ENCODE measurements at places on chromosomes 5 and 9. TPM values are rescaled to one million over a fixed set of nuclear protein-coding genes. Genes with fewer than 3 reads are reported as not detected.

EQTN gene
- not detected for total RNA-seq

- DNase-seq, result no peak
These were observed 29.9 kb downstream of the JADE2 start for GRCh38 chr5:134555223-134555889.

RAPGEF6 gene
- 5.4 TPM for total RNA-seq

- DNase-seq, result no peak
These were observed 112.5 kb upstream of the GAS1 start for GRCh38 chr9:87059772-87060171.

DNA sequence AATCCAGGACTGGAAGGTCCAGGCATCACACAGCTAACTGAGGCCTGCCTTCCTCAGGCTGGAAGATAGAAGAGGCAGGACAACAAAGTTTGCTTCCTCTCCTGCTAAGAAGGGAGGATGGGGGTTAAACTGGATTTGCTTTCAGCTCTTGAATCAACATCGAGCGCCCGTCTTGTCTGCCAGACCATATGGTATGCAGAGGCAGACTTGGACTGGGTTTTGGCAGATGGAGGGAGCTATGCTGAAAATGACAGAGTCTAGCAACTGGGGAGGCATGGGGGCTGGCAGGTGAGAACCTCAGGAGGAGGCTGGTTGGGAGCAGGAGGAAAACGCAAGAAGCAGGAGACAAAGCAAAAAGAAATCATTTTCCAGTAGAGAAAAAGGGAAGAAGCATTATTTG lies 289.5 kb upstream of the IL12B start:
- no peak for DNase-seq

DNA sequence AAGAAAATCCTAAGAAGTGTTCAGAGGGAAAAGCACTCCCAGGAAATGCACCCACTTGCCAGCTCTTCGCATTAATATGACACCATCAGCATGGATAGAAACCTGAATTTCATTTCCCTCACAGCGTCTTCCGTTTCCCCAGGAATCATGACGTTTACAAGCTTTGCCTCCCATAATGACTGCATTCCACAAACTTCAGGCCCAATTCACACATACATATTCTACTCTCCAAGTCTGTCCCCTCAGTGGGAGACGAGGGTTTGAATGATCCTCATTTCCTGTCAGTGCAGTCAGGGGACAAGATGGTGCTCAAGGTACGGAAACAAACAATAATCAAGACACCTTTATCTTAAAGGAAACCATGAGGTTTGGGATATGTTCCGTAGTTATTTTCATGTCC lies 44.9 kb upstream of the MAN2A1 start:
- no peak for DNase-seq

FAM221B gene
- not detected for total RNA-seq

ARID3C gene
- not detected for total RNA-seq

BTNL8 gene
- not detected for total RNA-seq

DNA sequence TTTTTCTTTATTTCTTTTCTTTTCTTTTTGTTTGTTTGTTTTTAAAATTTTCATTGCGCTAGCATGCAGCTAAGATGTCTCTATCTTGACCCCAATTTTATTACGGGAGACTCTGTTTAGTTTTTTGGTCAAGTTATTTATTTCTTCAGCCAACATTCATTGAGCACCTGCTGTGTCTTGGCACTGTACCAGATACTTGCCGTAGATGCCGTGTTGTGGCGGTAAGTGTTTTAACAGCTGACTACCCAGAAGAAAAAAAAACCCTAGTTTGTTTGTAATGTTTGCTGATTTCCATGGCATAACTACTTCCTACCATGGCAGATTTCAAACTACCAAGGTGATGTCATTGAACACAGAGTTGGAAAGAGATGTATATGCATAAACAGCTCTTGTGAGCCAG lies 65.0 kb downstream of the UGCG start:
- peak; percentile 76 for DNase-seq

DNA sequence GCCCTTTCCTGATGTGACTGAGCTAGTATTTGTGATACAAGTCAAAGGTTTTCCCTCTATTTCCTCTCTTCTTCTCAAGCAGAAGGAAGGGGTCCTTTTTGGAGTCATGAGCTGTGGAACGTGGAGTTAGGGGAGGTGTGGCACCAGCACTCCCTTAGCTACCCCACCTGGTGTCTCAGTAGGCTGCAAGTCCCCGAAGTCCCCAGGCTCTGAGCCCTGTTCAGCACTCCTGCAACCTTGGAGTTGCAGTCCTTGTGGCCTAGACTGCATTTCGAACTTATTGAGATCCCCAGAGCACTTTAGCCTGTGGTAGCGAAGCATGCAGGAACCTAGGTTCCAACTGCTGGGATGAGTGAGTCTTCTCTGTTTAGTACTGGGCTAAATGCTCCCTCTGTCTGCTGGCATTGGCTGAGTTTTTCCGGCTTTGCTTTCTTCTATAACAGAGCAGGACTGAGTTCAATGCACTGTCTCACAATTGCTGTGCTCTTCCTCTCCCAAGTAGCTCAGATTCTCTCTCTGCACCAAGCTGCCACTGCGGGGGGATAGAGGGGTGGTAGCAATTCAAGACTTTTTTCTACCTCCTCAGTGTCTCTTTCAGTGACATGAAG lies 600.7 kb upstream of the CDH9 start:
- DNase-seq, result no peak

DNA sequence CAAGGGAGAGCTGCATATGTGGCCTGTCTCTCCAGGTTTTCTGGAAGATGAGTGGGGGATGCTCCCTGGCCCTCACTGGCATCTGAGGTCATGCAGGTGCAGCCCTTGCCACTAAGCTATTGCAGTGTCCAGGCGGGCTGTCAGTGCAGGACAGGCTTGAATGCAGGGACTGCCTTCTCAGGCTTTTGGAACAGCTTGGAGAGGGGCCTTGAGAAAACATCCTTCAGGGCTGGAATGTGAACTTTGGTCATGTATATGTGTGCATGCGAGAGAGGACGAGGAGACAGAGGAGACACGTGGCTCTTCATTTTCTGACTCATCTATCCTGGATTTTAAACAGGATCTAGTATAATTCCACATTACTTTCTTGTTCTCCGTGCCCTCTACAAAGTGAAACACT lies 90.3 kb downstream of the MACROH2A1 start:
- peak; percentile 67 for DNase-seq

GRCh38 chr9:113456235-113456634 lies 7.3 kb upstream of the RGS3 start:
- no peak for DNase-seq

DNA sequence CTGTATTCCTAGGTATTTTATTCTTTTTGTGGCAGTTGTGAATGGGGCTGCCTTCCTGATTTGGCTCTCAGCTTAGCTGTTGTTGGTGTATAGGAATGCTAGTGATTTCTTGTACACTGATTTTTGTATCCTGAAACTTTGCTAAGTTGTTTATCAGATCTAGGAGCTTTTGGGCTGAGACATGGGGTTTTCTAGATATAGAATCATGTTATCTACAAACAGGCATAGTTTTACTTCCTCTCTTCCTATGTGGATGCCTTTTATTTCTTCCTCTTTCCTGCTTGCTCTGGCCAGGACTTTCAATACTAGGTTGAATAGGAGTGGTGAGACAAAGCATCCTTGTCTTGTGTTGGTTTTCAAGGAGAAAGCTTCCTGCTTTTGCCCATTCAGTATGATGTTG lies 129.9 kb downstream of the DMXL1 start:
- DNase-seq, result no peak

Measured in MG63 (cell line).